ENCODE measurements at places on chromosomes 3 and 15.

GRCh38 chr3:66200147-66200546 is 20.7 kb upstream of the SLC25A26 start:
- DNase-seq, result no peak

DNA sequence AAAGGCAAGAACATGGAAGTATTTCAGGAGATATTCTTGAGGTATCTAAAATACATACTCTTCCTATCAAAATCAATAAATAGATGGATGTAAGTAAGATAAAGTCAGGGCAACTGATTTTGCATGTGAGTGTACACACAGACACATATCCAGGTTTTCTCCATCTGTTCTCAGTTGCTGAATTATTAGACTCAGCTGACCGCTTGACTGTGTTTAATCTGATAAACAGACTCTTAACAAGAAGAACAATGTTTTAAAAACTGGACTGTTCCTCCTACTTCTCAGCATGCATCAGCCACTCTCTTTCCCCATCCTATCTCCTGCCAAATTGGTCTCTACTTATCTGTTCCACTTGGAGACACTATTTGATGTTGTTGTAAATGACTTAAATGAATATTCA is 73.5 kb downstream of the GOLGA8G start:
- DNase-seq, result no peak

DNA sequence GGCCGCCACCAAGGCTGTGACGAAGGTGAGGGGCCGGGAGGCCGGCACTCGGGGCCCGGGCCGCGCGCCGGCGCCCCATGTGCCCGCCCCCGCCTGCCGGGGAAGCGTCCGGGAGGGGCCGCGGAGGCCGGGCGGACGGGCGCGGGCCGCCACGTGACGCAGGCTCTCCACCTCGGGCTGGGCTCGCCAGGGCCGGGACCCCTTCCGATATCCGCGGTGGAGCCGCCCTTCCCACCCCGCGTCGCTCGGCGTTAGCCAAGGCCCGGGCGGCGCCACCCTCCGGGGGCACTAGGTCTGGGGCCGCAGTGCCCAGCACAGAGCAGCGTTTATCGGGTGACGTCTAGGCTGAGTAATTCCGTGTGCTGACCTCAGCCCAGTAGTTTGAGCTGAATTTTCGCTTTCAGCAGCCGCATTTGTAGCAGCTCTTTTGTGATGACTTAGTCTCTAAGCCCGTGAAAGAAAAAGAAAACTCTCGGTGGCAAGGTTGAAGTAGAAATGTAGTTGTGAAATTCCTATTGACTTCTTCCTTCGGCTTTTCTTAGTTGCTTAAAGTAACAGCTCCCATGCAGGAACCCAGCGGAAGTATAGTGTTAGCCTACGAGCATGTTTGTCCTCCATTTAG is 885 bp downstream of the CDV3 start:
- DNase-seq, result peak; percentile 76

DNA sequence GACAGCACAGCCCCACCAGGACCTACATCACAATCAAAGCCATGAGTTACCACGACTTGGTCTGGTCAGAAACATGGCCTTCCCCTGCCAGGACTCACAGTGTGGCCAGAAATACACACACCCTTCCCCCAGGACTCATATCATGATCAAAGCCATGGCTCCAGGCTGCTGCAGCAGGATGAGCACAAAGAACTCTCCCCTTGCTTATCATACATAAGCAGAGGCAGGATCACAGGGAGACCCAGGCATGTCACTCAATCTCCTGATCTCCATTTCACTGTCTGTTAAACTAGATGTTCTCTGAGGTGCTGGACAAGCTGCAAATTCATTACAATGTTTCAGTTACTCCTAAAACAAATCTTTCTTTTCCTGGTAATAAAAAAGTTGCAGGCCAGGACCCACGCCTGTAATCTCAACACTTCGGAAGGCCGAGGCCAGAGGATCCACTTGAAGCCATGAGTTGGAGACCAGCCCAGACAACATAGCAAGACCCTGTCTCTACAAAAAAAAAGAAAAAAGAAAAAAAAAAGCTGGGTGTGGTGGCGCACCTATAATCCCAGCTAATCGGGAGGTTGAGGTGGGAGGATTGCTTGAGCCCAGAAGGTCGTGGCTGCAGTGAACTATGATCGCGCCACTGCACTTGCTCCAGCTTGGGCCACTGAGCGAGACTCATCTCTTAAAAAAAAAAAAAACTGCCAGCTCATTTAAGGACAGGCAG is 1.2 kb downstream of the PFKFB4 start:
- no peak for DNase-seq

- DNase-seq, result no peak
These were observed 61.9 kb upstream of the NR2F2 start for GRCh38 chr15:96268442-96269204.

GRCh38 chr3:100517276-100517675 is 24.9 kb downstream of the TMEM45A start:
- DNase-seq, result no peak

DNA sequence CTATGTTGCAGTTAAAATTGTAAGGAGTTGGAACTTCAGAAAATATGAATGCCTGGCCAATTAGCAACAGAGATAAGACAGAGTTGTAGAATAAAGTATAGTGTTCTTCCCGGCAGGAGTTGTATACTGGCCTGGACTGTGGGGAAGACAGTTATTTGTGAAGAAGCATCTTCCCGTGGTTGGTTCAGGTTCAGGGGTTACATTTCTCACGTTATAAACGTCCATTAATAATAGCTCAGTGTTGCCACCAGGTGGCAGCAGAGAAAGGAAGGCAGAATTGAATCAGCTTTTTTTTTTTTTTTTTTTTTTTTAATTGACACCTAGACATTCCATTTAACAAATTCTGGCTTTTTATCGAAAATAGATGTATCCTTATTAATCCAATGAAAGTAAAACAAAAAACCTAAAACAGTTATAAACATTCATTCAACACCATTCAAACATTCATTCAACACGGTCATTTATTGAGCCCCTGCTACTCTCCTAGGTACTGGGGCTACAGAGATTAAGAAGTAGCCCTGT is 66.4 kb upstream of the NR2E3 start:
- DNase-seq, result peak; percentile 33

DNA sequence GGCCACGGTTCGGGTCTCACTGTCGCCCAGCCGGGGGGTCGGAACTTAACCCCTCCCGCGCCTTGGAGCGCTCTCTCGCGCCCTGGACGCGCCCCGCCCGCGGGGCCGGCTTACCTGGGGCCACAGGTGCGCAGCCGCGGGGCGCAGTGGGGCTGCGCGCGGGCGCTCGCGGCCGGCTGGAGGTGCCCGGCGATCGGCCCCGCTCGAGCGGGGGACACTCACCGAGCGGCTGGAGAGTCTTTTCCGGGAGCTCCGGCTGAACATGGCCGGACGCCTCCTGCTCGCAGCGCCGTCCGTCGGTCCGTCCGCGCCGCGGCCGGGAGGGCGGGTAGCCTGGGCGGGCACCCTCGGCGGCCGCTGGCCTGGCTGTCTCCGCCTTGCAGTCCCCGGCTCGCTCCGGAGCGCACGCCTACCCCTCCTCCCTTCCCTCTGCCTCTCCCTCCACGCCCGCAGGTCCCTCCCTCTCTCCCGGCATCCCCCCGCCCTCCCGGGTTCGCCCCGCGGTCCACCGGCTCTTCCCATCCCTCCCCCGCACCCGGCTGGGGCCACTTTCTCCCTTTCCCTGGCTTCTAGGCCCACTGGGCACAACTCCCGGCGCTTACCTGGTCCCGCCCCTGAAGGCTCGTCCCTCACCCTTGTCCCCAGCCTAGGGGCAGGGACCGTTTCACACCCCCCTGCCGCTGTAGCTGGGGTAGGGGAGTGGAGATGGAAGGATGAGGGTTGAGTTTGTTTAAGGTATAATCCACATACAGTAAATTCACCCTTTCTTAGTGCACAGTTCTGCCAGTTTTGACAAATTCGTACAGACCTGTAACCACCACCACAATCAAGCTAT is 220.1 kb upstream of the PRICKLE2 start:
- DNase-seq, result no peak

DNA sequence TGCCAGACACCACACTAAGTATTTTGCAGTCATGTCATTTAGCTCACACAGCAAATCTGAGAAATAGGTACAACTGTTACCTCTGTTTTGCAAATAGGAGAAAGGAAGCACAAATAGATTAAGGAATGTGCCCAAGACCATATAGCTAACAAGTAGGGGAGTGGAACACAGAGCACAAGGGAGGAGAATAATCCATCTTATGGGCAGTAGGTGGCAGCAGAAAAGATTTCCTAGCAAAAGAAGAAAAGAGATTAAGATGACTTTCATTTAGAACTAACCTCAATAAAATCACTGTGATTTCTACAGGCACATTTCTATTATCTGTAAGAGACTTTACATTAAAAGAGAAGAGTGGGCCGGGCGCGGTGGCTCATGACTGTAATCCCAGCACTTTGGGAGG is 49.1 kb downstream of the NR1I2 start:
- DNase-seq, result no peak

DNA sequence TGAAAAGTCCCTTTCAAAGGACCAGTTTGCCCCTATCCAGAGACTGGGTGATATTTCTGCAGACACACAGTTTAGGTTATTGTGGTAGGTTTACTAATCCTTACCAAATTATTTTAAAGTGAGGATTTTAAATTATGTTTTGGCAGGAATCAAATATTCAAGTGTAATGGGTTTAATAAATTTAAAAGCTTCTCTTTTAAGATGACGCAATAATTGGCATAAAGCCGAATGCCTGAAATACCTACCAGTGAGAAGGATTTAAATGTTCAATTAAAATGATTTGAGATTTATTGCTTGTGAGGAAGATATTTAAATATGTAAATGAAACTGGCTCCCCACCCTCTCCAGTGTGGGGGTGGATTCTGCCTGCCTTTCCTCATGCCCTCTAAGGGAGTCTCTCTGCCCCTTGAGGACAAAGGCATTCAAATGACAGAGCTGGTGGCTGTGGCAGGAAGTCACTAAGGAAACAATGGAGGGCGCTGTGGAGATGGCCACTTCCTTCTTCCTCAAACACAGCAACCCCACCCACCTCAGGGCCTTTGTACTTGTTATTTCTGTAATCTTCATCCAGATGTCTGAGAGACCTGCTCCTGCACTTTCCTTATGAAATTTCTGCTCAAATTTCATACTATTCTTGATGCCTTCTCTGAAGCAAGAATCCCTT is 131.7 kb downstream of the TNIK start:
- DNase-seq, result no peak

- no peak for DNase-seq
These were observed 85.5 kb downstream of the FLNB start for GRCh38 chr3:58093574-58094195.

- no peak for DNase-seq
These were observed 70.4 kb downstream of the UMPS start for GRCh38 chr3:124800511-124801258.

- no peak for DNase-seq
These were observed 56.8 kb downstream of the STARD9 start for GRCh38 chr15:42632105-42632675.

- DNase-seq, result peak; percentile 10
These were observed 31.3 kb upstream of the SETMAR start for GRCh38 chr3:4271834-4272233.

DNA sequence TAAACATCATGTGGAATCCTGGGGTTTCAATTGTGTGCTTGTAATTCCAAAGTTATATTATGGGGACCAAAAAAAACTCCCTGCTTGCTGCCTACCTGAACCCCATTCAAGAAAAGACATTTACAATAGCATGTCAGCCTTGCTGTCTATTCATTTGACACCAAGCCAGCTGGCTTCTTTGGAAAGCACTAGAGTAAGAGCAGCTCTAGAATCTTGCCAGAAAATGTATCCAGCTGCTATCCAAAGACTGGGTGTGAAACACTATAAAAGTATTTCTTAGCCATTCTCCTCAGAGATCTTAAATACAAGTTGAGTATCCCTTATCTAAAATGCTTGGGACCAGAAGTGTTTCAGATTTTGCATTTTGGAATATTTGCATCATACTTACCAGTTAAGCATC is 87.4 kb downstream of the RAD18 start:
- no peak for DNase-seq

- DNase-seq, result no peak
These were observed 90.2 kb upstream of the TGFBR2 start for GRCh38 chr3:30516238-30516637.

- DNase-seq, result no peak
These were observed 39.7 kb upstream of the PLOD2 start for GRCh38 chr3:146200461-146201220.

- DNase-seq, result no peak
These were observed 67.9 kb upstream of the MITF start for GRCh38 chr3:69671082-69671952.

- DNase-seq, result no peak
These were observed 44.3 kb upstream of the DYNC1LI1 start for GRCh38 chr3:32614956-32615355.

DNA sequence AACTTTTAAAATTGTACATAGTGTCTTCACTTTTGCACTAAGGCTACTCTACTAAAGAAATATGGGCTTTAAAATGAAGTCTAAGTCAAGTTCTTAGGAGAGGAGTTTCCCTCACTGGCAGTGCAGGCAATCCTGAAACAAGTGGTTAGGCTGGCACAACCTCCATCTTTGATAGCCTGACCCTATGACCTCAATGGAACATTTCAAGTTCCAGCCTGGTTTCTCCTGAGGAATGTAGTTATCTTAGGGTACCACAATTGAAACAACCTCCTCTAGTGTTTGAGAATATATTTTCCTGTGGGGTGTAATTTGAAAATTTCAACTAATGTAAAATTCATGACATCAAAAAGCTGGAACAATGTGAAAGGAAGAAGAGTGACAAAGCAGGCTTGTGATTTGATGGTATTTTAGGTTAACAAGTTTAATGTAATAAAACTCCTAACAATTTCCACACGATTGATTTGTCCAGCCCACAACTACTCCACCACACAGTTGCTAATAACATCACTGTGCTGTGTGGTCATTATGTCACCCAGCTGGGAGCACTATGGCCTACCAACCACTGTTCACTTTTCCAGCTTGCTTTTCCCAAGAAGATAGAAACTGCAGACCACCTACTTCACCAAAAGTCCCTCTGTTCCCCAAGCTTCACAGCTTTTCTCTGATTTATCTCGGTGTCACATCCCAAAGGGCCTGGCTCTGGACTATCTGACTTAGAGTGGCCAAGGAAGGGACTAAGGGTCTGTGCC is 1.8 kb downstream of the WWTR1 start:
- no peak for DNase-seq

- DNase-seq, result no peak
These were observed 1270.8 kb downstream of the ROBO1 start for GRCh38 chr3:78497021-78497420.

GRCh38 chr15:71333839-71334238 is 218.6 kb downstream of the THSD4 start:
- no peak for DNase-seq

DNA sequence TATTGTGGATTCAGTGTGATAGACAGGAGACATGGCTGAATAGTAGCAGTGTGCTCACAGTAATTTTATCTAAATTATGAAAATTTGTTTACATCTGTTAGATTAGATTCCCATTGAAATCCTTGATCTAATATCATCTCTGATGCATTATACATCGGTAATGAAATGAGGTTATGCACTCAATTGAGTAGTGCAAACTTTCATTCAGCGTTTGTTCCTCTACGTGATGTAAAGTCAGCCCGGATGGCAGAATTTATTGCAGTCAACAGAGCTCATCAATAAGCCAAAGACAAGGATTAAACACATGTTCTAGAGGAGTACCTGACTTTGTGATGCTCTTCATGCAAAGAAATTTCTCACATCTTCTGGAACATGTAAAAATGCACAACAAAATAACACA is 549.2 kb downstream of the GOLGA6L6 start:
- DNase-seq, result no peak

All from naive B cell (primary cell).